ENCODE measurements at places on chromosomes 4 and X.

DNA sequence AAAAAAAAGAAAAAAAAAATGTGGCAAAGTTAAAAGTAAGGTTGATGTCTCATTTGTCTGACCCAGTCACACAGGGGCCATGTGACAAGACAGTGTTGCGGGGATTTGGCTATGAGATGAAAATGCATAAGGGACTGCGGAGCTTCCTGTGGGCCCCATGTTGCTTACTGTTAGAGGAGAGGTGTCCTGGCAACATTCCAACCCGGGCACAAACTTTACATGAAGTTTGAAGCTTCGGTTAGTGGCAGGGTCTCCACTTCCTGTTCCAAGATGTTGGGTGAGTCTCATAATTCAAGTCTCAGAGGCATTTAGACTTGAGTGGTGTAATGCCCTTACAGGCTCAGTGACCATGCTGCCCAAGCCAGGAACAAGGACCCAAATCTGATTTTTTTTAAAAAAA, 111.3 kb downstream of the MAML3 start:
- no peak for DNase-seq

DNA sequence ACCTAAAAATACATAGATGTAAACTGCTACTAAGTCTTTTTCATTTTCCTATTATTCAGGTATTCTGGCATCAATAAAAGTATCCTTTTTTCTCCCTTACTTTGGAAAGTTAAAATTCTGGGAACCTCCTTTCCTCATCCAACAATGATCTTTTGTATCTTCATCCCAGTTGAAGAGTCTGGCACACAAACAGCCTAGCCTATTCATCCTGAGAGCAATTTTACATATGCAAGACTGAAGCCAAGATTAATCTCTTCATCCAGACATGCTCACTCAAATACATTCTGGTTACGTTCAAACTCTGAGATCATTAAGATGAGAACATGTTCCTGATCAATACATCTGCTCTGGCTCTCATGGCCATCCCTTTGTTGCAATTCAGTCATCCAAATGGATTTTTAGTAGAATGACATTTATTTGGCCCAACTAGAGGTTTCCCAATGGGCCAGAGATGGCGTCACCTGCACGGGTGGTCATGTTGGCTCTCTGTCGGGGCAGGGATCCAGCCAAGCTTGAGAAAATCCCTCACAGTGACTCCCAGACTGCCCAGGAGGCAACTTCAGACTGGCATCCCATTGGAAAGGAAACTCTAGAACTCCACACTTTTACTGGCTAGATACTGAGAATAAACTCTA, 135.3 kb upstream of the VCX2 start:
- no peak for DNase-seq

DNA sequence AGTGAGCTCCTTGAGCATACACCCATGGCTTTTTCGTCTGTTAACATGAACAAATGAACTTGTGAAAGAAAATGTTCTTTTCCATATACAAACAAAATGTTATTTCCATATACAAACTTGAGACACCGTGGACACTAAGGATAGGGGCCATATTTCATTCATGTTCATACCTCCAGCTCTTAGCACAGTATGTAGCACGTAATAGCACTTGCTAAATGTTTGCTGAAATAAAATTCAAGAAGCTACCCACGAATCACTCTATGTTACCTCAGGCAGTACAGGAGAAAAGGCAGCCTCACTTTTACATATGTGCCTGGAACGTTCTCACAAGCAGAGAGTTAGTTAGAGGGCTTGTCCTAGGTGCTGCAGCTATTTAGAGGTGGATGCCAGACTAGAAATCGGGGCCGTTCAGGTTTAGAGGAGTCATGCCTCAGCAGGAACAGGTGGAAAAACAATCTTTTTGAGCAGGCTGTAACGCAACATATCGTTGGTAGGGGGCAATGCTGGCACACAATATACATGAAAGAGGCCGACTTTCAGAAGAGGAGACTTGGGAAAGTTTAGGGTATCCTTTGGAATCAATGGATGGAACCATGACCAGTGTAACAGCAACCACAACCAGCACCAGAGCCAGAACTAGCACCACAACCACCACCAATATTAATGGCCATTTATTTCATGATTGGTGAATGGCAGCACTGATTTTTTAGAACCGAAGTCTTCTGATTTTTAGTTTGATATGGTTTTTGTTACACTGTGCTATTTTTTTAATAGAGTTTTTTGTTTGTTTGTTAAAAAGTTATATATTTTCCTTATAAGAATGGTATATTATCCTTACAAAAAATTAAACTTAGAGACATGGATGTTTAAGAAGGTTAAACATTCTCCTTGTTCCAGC, 14.8 kb upstream of the PAQR3 start:
- no peak for DNase-seq

DNA sequence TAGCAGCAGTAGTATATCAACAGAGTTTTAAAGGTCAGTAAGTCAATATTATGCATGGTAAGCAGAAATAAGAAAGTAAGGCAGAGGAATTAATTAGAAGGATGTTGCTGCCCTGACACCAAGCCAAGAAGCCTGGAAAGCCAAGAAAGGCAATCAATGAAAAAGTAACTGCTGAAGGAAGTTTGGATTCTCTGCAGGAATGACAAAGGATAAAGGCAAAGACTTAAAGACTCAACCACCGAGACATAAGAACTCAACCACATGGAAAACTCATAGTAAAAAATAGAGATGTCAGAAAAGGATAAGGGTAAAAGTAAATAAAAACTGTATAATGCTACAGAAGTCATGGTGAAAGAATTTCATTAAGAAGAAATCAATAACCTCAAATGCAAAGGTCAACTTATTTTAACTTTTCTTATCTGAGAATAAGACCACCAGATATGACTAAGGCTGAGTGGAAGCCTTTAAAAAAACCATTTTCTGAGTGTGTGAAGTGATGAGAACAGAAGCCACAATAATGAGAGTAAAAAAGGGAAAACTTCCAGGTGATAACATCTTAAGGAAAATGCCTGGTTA, 55.2 kb downstream of the NEK1 start:
- DNase-seq: no peak

- no peak for DNase-seq
These were observed 5.8 kb upstream of the DGKQ start for GRCh38 chr4:978957-979701.

DNA sequence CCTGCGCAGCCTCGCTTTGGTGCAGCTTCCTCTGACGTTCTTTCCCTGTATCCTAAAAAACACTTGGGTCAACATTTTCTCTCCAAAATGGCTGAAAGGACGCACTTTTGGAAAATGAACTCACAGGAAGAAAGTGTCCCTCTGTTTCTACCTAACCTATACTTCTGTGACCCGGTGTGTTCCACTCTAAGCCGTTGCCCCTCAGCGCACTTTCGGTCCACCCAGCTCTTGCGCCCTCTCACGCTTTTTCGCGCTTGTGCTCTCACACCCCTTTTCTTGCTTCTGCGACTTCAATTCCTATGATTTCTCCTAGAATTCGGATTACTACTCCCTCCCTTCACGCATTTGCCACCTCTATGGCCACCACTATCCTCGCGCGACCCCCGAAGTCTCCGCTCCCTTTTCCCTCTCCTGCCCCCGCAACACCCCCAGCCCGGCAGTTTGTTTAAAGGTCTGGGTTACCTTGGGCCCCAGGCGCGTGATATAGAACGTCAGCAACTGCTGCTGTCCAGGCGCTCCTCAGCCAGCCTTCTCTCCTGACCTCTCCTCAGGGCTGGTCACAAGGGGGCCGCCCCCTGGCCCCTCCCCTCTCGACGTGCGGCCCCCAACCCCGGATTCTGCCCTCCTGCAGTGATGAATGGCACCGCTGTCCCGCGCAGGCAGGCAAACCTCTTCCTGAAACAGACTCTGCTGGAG, at the start of gene USP51:
Gene USP51 (minus strand): TSS at position 535 of the 696 bp plus-strand sequence. CDS start 909 bp downstream, outside the sequence.
- peak; percentile 23 for DNase-seq

DNA sequence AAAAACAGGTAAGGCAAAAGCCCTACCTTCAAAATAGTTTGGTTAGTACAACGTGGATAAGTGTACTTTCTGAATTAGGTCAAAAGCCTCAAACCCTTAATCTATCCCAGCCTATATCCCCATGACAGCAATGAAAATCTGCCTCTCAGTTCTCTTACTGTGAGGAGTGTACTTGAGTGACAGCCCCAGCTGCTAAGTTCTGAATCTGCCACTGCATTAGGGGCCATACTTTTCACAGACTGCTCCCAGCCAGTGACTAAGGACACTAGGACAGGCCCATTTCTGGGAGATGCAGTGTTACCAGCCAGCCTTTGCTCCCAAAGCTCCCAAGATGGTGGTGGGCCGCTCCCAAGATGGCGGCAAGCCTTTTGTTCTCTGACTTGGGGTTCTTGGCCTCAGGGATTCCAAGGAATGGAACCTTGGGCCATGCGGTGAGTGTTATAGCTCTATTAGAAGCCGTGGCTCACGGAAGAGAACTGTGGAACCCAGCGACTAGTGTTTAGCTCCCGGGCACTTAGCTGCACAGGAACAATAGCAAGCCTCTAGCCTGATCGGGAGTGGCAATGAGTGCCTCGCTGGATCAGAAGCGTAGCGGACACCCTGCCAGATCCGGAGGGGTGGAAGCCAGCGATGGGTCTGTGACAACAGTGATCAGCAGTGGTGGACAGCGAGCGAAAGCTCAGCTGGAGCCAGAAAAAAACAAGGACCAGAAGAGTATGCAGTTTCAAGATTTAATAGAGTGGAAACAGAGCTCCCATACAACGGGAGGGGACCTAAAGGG, 175.6 kb upstream of the NRK start:
- DNase-seq: no peak

DNA sequence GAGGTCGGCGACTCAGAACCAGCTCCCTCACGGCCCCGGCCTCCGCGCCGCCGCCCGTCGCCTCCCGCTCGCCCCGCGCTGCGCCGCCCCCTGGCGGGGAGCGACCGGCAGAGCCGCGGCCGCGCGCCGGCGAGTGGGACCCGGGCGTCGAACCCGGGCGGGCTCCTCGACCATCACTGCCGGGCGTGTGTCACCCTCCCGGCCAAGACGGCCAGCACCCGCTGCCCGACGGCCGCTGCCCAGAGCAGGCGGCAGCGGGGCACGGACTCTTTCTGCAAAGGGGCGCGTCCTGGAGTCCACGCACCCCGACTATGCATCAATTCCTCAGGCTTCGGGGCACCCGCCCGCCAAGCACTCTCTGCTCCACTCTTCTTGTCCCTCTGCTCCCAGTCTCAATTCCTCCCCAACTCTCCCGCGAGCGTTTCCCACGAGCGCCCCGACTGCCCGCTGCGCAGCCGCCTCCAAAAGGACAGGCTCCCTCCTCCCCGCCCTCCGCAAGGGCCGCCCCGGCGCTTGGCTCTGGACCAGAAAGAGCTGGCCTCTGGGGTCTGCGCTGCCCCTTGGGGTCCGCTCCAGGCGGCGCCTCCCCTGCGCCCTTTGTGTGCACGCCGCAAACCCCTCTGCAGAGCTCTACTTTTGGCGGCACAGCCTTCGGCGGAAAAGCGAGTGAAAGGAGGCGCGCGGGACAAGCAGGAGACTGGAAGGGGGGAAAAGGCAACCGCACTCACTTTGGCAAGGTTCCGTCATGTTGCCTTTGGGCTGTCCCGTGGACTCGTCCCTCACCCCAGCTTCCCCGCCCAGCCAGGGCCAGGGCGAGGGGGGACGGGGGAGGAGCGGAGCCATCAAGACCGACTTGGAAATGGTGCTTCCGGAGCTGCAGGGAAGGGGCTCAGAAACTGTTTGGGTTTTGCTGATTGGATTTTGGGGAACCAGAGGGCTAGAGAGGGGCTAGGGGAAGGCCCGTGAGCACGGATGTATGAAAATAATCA, 1.0 kb downstream of the PDE5A start:
- peak; percentile 61 for DNase-seq

GRCh38 chr4:120555058-120555457, 367.5 kb downstream of the PRDM5 start:
- DNase-seq: no peak

GRCh38 chrX:29911673-29912072, 303.7 kb upstream of the MAGEB2 start:
- DNase-seq: no peak

DNA sequence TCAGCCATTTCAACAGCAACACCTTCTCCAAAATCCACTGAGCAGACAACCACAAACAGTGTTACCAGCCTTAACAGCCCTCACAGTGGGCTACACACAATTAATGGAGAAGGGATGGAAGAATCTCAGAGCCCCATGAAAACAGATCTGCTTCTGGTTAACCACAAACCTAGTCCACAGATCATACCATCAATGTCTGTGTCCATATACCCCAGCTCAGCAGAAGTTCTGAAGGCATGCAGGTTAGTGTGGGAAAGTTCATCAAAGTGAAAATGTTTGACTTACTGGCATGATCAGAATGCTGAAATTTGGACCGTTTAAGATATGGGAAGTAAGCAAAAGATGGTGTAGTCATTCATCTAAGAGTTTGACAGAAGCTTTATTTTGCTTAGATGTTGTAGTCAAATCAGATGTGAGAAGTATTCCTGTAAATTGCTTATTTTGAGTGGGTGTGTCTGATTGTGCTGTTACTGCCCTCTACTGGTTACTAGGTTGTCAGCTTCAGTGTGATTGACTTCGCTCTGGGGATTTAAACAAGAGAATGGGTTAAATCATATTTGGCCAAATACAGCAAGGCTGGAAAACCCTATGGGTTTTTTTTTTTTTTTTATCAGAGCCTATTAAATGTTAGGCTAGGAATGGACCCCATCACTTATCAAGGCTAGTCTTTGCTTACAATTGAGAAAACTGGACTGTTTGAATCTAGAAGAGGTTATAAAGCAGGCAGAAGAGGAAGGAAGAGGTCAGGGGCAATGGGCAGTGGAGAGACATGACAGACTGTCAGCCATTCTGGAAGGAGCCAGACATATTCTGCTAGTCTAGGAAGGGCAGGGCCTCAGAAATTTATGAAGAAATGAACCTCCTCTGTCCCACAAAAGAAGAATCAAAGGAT, 130.3 kb downstream of the DIPK2B start:
- DNase-seq: no peak

GRCh38 chr4:129345609-129346008, 249.7 kb downstream of the C4orf33 start:
- no peak for DNase-seq

DNA sequence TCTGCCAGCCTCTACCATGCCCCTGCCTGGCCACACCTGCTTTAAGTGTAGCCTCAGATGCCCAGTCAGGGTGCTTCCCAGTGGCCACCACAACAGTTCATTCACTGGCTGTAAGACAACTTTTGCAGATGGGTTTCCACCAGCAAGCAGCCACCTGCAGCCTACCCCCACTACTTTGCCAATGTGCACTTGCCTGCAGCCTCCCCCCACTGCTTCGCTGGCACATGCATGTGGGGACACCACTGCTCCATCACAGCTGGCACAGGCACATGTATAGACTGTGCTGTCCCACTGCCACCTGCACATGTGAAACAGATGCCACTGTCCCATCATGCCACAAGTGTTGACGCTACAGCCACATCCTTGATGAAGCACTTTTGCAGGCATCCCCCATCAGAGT, 723.9 kb downstream of the SH3BGRL start:
- no peak for DNase-seq
